ENCODE measurements at places on chromosomes 7 and 10. TPM values are rescaled to one million over a fixed set of nuclear protein-coding genes. Genes with fewer than 3 reads are reported as not detected.

The MOGAT3 gene
- total RNA-seq: not detected

The UROS gene
- 40.3 TPM for total RNA-seq

The GPC2 gene
- total RNA-seq: 17.2 TPM

The TRUB1 gene
- total RNA-seq: 24.4 TPM

The POLR2J2 gene
- 1.6 TPM for total RNA-seq

- no peak overlapping the region for H3K27ac ChIP-seq
- no peak for DNase-seq
- no peaks in the 10 kb centered on the region for H3K4me1 ChIP-seq
- no peaks in the 10 kb centered on the region for H3K27me3 ChIP-seq
Observed at GRCh38 chr10:98433881-98434732, 12.6 kb downstream of the HPS1 start.

GRCh38 chr7:43569424-43569823 lies 13.5 kb upstream of the STK17A start:
- no peak overlapping the region for H3K27ac ChIP-seq
- DNase-seq: no peak
- H3K4me3 ChIP-seq: no peak overlapping the region
- H3K27me3 ChIP-seq: no peaks in the 10 kb centered on the region
- no peaks in the 10 kb centered on the region for H3K4me1 ChIP-seq

- H3K27me3 ChIP-seq: no peaks in the 10 kb centered on the region
- no peak for DNase-seq
- no peak overlapping the region for H3K4me3 ChIP-seq
- H3K4me1 ChIP-seq: no peaks in the 10 kb centered on the region
- no peaks in the 10 kb centered on the region for H3K36me3 ChIP-seq
Observed at GRCh38 chr7:143256932-143257331, 6.3 kb upstream of the GSTK1 start.

DNA sequence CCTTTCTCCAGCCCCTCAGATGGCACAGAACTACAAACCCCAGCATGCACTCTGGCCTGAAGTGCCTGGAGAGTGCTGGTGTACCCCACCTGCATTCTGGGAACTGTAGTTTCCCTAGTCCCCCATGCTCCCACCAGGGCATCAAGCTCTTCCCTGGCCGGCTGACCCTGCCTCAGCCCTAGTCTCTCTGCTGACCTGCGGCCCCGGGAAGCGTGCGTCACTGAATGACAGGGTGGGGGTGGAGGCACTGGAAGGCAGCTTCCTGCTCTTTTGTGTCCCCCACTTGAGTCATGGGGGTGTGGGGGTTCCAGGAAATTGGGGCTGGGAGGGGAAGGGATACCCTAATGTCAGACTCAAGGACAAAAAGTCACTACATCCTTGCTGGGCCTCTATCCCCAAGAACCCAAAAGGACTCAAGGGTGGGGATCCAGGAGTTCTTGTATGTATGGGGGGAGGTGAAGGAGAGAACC lies 2.1 kb downstream of the NOS3 start:
- peak; percentile 51 for DNase-seq
- H3K27ac ChIP-seq: no peak overlapping the region
- no peak overlapping the region for H3K4me3 ChIP-seq

DNA sequence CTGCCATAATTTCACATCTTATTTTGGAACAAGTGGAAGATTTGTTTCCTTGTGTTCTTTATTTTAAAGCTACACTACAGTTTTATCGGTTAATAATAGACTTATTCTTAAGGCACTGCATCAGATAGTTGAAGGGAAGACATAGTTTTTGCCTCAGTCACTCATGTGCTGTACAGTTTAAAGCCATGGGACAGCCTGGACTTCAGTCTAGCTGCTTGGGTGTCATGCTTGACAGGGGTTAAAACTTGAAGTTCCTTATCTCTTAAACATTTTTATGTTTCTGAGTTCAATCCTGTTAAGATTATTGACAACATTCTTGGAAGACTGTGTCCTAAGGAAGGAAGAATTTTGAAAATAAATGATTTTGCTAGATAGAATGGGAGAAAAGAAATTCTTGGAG lies 49.7 kb downstream of the PPP1R9A start:
- no peak overlapping the region for H3K4me3 ChIP-seq
- no peak overlapping the region for H3K27ac ChIP-seq
- DNase-seq: no peak

DNA sequence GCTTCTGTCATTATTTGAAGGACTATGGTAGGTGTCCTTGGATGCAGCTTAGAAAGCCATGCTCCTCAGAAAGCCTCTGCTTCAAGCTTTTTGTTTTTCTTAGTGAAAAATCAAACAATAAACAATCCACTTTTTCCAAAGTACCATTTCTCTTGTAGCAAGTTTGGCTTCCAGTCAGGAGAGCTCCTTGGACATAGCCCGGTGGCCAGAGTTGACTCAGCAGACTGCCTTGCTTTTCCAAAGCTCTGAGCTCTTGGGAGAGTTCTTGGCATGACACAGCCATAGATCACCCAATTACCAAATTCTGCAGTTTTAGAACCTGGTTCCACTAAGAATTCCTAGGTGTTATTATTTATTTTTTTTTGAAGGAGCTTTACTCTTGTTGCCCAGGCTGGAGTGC lies 189.4 kb upstream of the MTPN start:
- H3K27ac ChIP-seq: no peak overlapping the region
- H3K27me3 ChIP-seq: no peaks in the 10 kb centered on the region
- no peak for DNase-seq
- no peak overlapping the region for H3K4me3 ChIP-seq

- no peaks in the 10 kb centered on the region for H3K4me1 ChIP-seq
- H3K4me3 ChIP-seq: no peak overlapping the region
- H3K27ac ChIP-seq: no peak overlapping the region
Observed at GRCh38 chr10:33032654-33033151, 74.7 kb upstream of the ITGB1 start.

GRCh38 chr10:109939315-109939961 lies 16.1 kb upstream of the XPNPEP1 start:
- H3K4me1 ChIP-seq: peaks cover 11% of the 10 kb centered on the region
- H3K27me3 ChIP-seq: no peaks in the 10 kb centered on the region
- no peak for DNase-seq
- no peak overlapping the region for H3K27ac ChIP-seq
- no peaks in the 10 kb centered on the region for H3K36me3 ChIP-seq
- H3K4me3 ChIP-seq: no peak overlapping the region
